ENCODE measurements at places on chromosomes 6 and 20.

DNA sequence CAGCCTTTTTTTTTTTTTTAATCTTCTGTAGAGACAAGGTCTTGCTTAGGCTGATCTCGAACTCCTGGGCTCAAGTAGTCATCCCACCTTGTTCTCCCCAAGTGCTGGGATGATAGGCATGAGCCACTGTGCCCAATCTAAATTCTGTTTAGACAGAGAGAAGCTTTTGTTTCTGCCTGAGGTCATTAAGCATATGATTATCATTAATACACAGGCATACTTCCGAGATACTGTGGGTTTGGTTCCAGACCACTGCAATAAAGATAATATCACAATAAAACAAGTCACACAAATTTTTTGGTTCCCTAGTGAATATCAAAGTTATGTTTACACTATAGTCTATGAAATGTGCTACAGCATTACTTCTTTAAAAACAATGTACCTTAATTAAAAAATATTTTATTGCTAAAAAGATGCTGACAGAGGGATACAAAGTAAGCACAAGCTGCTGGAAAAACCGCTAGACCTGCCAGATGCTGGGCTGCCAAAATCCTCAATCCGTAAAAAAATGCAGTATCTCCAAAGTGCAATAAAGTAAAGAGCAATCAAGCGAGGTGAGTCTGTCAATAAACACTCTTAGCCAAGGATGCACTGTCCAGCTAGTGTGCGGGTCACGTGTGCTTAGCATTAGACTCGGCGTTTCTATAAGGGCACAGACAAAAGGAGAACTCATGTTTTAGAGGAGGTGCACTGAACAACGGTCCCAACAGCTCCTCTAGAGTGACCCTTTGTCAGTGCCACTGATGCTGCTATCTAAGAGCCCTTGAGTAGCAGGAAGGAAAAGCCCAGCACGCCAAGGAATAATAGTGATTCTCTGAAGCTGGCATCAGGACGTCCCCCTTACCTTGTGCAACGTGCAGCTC is 16.1 kb downstream of the TXNDC5 start:
- DNase-seq, result no peak

DNA sequence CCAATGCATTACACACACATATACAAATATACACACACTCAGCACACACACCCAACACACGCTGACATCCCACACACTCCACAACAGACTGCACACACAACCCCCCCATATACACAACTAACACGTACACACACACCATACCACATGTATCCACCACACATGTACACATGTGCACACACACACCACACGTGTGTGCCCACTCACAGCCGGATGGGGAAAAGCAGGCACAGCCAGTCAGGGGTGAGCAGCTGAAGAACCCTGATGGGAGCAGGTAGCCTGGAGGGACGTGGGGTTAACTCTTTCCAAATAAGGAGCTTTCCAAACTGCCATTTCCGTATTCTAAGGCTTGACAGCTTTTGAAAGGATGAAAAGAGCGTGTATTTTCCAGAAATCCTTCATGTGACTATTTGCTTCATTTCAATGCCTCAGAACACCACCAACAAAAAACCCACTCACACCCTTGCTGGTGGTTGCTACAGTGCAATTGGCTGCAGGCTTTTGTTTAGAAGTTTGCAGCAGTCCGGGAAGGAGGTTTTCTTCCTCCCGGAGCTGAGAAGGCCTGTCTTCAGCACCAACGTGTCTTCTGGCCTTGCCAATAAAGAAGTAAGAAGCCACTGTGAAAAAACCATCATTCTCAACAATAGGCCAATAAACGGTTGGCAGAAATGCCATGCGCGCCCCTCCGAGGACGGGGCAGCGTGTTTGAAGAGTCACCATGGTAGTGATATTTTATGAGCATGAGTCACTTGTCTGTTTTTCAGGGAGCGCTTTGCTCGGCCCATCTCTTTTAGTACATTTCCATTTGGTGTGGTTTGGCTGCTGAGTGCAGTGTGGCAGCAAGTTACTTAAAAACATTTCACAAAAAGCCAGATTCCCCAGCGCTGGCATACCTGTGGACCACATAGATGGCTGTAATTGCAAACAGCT is 131.3 kb upstream of the GMDS start:
- no peak for DNase-seq

DNA sequence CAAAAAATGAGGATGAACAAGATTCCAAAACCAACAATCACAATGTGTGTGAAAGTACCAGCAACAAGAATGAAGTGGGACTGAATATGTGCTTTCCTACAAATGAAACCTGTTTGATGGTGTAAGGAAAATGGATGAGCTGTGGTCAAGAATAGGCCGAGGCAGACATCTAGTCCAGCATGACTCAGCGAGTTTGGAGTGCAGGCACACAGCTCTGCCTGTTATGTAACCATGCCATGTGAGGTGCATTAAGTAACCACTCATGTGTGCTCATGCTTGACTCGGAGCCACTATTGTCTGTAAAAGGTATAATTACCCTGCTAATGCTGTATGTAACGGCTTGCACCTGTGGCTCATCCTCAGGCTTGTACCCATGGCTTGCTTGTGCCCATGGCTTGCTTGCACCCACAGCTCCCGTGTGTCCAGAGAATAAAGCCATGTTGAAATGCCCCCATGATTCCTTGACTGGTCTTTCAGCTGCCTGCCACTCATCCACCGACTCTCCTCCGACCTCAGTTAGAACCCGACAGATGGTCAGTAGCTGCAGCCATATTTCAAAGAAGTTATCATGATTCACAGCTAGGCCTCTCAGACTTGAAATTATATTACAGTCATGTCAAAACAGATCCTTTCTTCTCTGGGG is 98.7 kb downstream of the BACH2 start:
- DNase-seq, result no peak

DNA sequence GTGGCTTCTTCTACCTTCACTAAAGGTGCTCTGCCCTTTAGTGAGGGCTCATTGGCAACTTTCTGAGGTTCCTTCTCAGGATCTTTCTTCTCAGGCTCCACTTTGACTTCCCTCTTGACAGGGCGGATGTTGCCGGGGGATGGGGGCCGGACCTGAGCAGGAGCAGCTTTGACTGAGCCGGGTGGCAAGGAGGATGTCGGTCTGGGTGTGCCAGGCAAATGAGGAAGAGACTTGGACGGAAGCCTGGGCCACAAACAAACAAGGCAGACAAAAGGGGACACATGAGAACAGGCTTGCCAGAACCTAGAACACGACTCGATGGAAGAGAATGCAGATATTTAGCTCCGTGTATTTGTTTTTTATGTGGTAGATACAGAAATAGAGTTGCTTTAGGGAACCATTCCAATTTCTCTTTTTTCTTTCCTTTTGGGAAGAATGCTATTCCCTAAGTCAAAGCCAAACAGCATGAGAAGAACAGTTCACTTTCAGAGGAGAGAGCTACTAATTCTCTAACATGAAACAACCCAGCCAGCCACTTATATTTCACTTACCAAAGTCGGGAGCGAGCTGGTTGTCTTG is 76.2 kb upstream of the BCLAF1 start:
- no peak for DNase-seq

DNA sequence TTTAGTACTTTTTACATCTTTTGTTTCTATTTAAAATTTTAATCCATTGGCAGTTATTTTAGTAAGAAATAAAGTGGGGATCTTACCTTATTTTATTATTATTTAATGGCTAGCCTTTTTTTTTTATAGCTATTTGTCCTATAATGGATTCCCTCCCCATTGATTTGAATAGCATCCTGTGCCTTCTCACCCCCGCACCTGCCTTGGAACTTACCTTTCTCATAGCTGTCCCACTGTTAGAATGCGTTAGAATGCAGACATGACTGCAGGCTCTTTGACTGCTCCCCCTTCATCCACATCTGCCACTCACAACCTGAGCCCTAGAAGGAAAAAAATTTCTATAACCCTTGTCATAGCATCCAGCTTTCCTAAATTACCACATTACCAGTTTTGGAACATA is 9.1 kb downstream of the PKIB start:
- DNase-seq, result no peak

DNA sequence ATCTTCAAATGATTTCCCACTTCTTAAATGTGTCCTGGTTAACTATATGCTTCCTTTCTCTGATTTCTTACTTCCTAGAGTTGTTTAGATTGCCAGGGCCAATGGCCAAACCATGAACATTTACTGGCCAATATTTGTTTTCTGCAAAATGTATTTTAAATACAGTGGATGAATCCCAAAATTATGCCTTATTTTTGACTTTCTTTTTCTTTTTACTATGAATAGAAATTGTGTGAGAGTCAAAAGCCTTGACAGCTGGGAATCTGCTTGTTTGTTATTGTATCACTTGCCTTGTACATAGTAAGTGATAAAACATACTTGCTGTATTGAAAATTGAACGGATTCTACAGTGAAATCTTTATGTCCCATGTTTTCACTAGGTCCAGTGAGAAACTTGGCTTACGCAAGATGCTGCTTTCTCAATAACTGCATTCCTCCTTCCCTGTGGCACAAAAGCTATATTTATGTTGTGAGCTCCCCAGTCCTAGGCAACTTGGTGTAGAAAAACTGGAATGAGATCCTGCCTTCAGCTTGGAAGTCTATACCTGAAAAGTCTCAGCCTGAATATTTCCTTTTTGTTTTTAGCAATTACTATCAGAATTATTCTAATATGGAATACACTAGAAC is 295.2 kb downstream of the EPHA7 start:
- no peak for DNase-seq

- peak; percentile 50 for DNase-seq
Measured at GRCh38 chr6:125558241-125558843, 191.1 kb upstream of the HEY2 start.

DNA sequence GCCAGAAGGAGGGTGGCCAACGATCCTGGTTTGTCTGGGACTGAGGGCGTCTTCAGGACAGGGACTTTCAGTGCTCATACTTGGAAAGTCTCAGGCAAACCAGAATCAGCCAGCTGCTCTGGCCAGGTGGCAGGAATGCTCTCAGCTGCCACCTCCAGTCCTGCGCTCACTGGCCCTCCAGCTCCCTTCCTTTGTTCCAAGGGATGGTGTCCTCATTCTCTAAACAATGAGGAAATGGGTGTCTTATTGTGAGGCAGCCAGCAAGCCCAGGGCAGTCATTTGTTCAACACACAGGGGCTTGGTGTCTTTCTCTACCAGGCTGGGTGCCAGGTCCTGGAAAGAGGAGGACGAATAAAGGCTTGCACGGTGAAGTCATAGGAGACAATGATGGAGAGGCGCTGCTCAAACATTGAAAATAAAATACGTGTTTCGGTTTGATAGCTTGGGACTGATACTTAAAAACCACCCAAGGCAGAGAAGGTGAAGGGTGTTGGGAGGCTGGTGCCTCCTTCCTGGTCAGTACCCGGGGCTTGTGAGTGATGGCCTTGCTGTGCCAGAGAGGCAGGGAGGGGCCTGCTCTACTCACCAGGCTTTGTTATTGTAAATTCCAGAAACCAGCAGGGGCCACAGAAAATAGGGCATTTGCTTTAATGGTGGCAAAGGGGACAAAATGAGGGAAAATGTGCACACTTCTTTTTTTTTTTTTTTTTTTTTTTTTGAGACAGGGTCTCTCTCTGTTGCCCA is 11.3 kb upstream of the TMEM181 start:
- DNase-seq, result peak; percentile 42

- no peak for DNase-seq
Measured at GRCh38 chr6:41965429-41966213, 24.0 kb upstream of the CCND3 start.

- peak; percentile 83 for DNase-seq
Measured at GRCh38 chr20:62824476-62825332, 7.9 kb downstream of the COL9A3 start.

- no peak for DNase-seq
Measured at GRCh38 chr6:47275640-47276039, 34.1 kb downstream of the TNFRSF21 start.

DNA sequence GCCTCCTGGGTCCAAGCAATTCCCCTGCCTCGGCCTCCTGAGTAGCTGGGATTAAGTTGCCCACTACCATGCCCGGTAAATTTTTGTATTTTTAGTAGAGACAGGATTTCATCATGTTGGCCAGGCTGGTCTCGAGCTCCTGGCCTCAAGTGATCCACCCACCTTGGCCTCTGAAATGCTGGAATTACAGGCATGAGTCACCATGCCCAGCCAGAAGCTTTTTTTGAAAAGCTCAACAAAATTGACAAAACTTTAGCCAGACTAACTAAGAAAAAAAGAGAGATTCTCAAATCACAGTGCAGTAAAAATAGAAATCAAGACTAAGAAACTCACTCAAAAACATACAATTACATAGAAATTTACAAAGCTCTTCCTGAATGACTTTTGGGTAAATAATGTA is 420.6 kb downstream of the COL12A1 start:
- DNase-seq, result no peak

DNA sequence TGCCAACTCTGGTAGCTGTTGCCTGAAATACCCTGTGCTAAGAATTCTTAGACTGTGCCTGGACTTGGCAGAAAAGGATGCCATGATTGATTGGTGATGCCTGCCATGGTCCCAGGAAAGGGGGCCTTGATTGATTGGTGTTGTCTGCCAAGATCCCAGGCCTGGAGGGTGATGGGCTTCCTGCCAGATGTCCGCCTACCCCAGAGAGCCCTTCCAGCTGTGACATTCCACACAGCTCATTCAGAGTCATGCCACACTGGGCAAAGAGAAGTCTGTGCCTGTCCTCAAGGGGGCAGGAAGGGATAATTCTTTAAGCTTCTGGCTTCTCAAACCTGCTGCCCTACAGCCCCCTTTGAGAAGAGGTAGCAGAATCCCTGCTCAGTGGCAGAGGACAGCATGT is 24.6 kb downstream of the RIMS4 start:
- DNase-seq, result no peak

DNA sequence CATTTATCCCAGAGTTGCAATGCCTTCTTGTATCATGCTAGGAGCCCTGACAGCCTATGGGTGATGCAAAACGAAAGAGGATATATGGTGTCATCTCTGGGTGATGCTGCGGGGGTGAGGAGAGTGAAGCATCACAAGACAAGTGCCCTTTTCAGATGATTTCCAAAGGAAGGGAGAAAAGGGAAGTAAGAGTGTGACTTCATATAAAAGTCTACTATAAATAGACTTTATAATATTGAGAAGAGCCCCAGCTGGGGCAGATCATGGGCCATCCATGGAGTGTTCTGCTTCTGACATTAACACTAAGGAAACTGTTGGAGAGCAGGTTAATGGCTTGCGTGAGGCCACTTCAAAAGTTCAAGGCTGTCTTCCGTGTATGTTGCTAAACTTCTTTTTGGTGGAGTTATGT is 4.4 kb downstream of the CD83 start:
- DNase-seq, result no peak

DNA sequence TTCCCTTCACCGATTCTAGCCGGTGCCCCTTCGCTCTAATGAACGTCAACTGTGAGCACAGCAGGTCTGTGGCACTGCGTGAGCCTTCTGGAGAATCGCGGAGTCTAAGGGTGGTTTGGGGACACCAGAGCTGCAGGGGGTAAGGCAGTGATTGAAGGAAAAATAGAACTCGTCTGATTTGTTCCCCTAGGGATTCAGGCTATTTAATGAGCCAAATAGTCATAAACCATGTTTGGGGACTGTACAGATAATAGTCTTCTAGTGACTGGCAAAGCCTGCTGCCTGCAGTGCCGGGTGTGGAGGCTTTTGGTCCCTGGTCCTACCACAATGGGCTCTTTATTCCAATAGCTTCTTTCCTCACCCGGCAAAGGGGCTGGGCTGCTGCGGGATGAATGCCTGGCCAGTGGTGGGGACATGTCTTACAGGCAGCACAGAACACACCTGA is 11.1 kb upstream of the NTSR1 start:
- no peak for DNase-seq

GRCh38 chr6:46760925-46761324 is 14.2 kb downstream of the ANKRD66 start:
- DNase-seq, result peak; percentile 94

All from WERI-Rb-1 (cell line).